SK-N-SH (cell line): ENCODE measurements at places on chromosomes 12 and 14.

DNA sequence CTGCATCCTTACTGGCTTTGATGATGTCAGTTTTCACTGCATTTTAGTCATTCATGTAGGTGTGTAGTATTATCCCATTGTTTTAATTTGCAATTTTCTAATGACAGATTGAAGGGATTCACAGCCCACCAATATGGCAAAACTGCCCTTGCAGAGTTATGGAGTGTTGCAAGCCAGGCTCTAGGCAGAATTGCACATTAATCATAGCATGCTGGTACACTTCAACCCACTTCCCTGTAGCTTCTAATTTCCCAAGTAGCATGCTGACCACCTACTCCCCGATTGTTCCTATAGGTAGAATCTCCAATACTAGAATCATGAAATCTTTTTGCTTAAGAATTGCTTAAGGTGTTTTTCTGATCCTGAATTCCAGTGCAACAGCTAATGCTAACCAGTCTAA lies 5.2 kb upstream of the RNASE6 start:
- no peaks in the 10 kb centered on the region for H3K36me3 ChIP-seq
- H3K27ac ChIP-seq, result no peak overlapping the region
- H3K4me3 ChIP-seq, result no peak overlapping the region
- no peaks in the 10 kb centered on the region for H3K4me1 ChIP-seq
- peaks cover 11% of the 10 kb centered on the region; the same call in 1 of the 2 replicates for H3K27me3 ChIP-seq

GRCh38 chr12:126361804-126362203 lies 1296.6 kb downstream of the AACS start:
- no peaks in the 10 kb centered on the region for H3K27me3 ChIP-seq
- H3K36me3 ChIP-seq, result no peaks in the 10 kb centered on the region
- DNase-seq, result no peak
- no peak overlapping the region for H3K4me3 ChIP-seq

DNA sequence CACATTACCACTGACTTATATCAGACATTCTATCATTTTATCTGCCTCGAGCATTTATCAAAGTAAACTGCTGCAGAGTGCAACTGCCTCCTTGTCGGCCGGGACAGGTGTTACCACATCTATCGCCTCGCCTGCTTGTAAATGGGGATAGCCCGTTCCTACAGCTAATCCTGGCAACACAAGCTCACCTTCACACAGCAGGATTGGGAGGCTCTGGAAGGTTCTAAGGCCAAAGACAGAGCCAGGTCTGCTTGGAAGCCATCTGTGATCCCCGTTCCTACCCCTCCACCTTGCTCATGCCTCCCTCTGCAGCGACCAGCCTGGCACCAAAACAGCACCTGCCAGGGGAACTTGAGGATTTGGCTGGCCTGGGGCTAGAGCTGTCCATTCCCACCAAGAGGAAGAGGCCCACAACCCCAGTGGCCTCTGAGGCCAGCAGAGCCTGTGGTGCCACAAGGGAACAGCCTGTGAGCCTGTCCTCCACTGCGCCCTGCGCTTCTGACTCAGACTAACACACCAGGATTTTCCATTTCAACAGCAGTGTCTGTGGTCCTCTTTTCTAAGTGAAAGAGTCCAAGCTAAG lies 114.8 kb upstream of the DIO3 start:
- no peak overlapping the region for H3K4me3 ChIP-seq
- no peak for DNase-seq
- no peaks in the 10 kb centered on the region for H3K36me3 ChIP-seq

DNA sequence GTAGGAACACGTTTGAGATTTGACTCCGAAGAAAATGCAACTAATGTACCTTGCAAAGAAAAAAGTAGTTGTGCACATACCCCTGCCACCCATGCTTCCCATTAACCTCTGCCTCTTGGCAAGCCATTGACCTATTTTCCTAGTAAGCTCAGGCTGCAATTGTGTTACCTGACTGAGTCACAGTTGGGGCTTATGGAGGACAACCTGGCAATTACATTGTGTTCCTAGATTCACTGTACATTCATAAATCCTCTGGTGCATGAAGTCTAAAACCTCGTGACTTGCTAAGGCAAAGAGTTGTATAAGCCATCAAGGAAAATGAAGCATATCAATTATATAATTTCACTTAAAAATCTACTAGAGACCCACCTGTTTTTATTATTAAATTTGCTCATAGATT lies 62.0 kb upstream of the DUSP6 start:
- no peak overlapping the region for H3K27ac ChIP-seq
- H3K27me3 ChIP-seq, result no peaks in the 10 kb centered on the region
- H3K4me3 ChIP-seq, result no peak overlapping the region
- H3K4me1 ChIP-seq, result peaks cover 30% of the 10 kb centered on the region; the same call in 1 of the 2 replicates
- no peak for DNase-seq

DNA sequence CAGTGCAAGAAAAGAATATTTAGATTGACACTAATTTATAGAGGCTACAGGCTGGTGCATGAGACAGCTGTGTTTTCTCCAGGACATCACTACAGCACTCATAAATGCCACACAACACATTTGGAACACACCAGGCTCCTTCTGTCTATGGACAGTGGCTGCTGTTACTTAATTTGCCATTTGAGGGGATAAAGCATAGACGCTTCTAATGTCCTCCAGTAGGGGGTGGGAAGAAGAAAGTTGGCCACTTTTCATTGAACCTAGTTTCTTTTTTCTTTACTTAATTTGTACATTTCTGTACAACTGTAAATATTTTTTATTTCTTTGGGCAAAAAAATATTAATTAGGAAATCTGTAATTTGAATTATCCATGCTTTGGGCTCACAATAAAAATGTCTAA lies 12.4 kb upstream of the RTN1 start:
- no peak overlapping the region for H3K27ac ChIP-seq
- no peak for DNase-seq
- H3K36me3 ChIP-seq, result no peaks in the 10 kb centered on the region
- no peaks in the 10 kb centered on the region for H3K4me1 ChIP-seq
- no peak overlapping the region for H3K4me3 ChIP-seq

DNA sequence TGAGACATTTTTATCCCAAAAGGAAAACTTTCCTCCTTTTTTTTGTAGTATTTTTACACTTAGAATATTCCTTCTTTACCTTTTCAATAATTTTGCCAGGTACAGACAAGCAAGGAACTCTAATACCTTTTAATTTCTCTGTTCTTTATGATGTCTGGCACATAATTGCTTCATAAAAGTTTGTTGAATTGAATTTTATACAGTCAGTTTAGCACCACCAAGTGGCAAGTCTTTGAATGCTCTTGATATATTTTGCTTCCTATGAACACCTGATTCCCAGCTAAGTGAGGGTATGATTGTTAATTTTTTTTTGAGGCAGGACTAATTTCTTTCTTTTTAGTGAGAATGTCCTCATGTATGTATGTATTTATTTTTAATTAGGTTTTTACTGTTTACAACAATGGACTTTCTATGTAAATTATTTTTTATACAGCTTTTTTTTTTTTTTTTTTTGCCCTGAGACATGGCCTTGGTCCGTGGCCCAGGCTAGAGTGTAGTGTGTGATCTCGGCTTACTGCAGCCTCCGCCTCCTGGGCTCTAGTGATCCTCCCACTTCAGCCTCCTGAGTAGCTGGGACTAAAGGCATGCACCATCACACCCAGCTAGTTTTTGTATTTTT lies 6.9 kb downstream of the TBC1D15 start:
- H3K27me3 ChIP-seq, result no peaks in the 10 kb centered on the region
- H3K4me1 ChIP-seq, result peaks cover 10% of the 10 kb centered on the region; the same call in 1 of the 2 replicates
- H3K36me3 ChIP-seq, result peaks cover 7% of the 10 kb centered on the region
- H3K27ac ChIP-seq, result no peak overlapping the region
- peak; percentile 15 for DNase-seq

- no peaks in the 10 kb centered on the region for H3K4me1 ChIP-seq
- no peak overlapping the region for H3K4me3 ChIP-seq
- no peaks in the 10 kb centered on the region for H3K27me3 ChIP-seq
- no peak for DNase-seq
- no peak overlapping the region for H3K27ac ChIP-seq
Measured at GRCh38 chr12:94636462-94637085, 13.8 kb downstream of the TMCC3 start.

DNA sequence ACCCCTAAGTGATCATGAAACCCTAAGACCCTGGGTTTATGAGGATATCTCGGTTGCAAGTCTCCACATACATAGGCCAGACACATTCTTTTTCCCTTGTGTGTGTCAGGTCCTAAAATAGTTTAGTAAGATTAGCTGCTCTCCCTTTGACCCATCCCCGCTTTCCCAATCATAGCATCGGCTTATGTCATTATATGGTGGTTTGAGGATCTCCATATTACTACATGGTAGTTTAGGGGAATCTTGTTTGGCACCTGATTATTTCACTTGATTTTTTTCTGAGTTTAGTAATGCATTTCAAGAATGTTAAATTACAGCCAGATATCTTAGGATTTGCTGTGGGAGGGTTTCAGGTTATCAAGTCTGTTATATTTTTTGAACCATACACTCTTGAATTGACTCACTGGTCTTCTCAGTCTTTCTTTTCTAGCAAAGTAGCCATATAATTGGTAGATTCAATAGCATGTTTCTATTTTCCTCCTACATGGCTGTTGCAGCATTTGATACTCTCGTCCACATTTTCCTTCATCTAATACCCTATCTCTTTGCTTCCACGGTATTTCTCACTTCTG lies 68.3 kb upstream of the TRHDE start:
- no peaks in the 10 kb centered on the region for H3K27me3 ChIP-seq
- no peak overlapping the region for H3K27ac ChIP-seq
- no peak for DNase-seq
- no peaks in the 10 kb centered on the region for H3K36me3 ChIP-seq
- no peak overlapping the region for H3K4me3 ChIP-seq
- H3K4me1 ChIP-seq, result peaks cover 1% of the 10 kb centered on the region; the same call in 1 of the 2 replicates

GRCh38 chr12:105955976-105956375 lies 182.8 kb downstream of the NUAK1 start:
- no peaks in the 10 kb centered on the region for H3K36me3 ChIP-seq
- DNase-seq, result no peak
- no peak overlapping the region for H3K4me3 ChIP-seq
- H3K4me1 ChIP-seq, result no peaks in the 10 kb centered on the region
- H3K27ac ChIP-seq, result no peak overlapping the region

DNA sequence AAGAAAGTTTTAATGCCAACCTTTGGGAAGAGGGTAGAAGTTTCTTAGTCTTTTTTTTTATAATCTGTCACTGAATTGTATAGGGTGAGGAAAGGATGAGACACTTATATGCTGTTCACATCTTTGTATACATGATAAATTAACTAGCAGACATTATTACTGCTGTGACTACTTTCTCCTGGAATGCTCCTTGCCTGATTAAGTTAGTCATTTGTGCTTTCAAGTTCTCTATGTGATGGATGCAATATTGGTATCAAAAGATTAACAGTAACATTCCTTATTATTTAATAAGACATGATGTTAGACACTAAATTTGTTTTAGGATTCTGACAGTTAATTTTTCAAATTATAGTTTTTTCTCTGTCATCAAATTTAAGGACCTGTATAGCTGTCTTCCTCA lies 223.4 kb upstream of the GARIN2 start:
- H3K4me3 ChIP-seq, result no peak overlapping the region
- H3K36me3 ChIP-seq, result peaks cover 2% of the 10 kb centered on the region; the same call in 1 of the 2 replicates
- H3K4me1 ChIP-seq, result no peaks in the 10 kb centered on the region
- H3K27me3 ChIP-seq, result no peaks in the 10 kb centered on the region
- no peak overlapping the region for H3K27ac ChIP-seq
- no peak for DNase-seq

DNA sequence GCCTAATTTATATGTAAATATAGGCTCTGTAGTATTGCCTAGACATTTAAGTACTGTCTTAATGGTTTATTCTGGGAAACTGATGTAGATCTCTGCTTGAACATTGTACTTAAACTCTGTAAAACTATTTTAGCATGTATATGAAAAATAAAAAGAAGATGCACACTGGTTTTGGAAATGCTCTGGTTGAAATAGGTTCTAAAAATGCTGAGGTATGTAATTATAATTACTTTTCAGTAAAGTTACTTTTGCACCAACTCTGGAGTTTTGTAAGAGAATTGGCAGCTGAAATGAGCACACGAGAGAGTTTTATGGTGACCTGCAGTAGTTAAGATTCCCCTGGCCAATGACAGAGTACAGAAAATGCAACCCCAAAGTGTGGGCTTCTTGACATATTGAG lies 353.9 kb downstream of the ATP23 start:
- no peaks in the 10 kb centered on the region for H3K4me1 ChIP-seq
- peaks cover 5% of the 10 kb centered on the region; the same call in 1 of the 2 replicates for H3K27me3 ChIP-seq
- H3K36me3 ChIP-seq, result no peaks in the 10 kb centered on the region
- H3K27ac ChIP-seq, result no peak overlapping the region
- DNase-seq, result no peak

DNA sequence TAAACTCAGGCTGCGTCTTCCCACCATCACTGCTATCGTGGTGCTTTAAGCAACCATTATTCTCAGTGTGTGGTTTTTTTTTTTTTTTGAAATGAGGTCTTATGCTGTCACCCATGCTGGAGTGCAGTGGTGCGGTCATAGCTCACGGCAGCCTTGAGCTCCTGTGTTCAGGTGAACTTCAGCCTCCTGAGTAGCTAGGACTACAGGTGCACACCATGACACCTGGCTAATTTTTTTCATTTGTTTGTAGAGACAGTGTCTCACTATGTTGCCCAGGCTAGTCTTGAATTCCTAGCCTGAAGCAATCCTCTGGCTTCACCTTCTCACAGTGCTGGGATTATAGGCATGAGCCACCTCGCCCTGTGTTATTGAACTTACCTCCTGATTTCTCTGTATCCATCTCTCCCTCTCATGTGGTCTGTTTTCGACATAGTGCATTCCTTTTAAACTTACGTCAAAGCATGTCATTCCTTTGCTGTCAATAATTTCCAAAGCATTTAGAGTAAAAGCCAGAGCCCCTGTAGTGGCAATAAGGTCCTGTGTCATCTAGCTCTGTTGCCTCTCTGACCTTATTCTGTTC lies 255.5 kb downstream of the SNAPC1 start:
- DNase-seq, result no peak
- H3K27me3 ChIP-seq, result no peaks in the 10 kb centered on the region
- H3K4me3 ChIP-seq, result no peak overlapping the region
- H3K4me1 ChIP-seq, result no peaks in the 10 kb centered on the region
- H3K36me3 ChIP-seq, result no peaks in the 10 kb centered on the region
- no peak overlapping the region for H3K27ac ChIP-seq

GRCh38 chr14:30389877-30390385 lies 169.0 kb upstream of the G2E3 start:
- no peak overlapping the region for H3K27ac ChIP-seq
- no peak overlapping the region for H3K4me3 ChIP-seq
- H3K27me3 ChIP-seq, result peaks cover 3% of the 10 kb centered on the region; the same call in 1 of the 2 replicates
- H3K4me1 ChIP-seq, result no peaks in the 10 kb centered on the region
- no peak for DNase-seq

DNA sequence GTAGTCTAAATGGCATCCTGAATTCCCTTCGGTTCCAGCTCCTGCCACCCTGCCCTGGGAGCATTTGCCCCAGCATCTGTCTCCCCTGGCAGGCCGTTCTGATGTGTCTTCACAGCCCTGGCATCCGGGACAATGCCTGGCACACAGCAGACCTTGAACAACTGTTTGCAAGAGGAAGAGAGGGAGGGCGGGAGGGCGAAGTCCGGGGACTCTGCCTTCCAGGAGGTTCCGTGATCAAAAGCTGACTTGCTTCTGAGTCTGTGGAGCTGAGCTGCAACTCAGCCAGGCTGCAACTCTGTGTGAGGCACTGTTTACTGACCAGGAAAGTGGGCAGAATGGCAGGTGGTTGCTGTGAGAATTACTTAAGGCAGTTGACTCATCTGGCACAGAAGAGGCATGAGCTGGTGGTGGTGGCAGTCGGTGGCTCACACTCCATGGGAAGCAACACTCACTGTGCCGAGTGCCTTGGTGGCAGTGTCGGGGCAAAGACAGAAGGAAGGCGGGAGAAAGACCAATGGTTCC lies 61.1 kb upstream of the DLK1 start:
- H3K4me1 ChIP-seq, result peaks cover 58% of the 10 kb centered on the region; the same call in 1 of the 2 replicates
- no peaks in the 10 kb centered on the region for H3K36me3 ChIP-seq
- no peak for DNase-seq
- no peak overlapping the region for H3K4me3 ChIP-seq
